ENCODE measurements at places on chromosomes 12 and 14.

- DNase-seq: peak; percentile 65
Observed at GRCh38 chr14:102928412-102929240, 6.2 kb downstream of the AMN start.

GRCh38 chr12:51529651-51529970 lies 61.4 kb upstream of the SCN8A start:
- no peak for DNase-seq

- no peak for DNase-seq
Observed at GRCh38 chr12:46830731-46831334, 5.0 kb upstream of the SLC38A4 start.

DNA sequence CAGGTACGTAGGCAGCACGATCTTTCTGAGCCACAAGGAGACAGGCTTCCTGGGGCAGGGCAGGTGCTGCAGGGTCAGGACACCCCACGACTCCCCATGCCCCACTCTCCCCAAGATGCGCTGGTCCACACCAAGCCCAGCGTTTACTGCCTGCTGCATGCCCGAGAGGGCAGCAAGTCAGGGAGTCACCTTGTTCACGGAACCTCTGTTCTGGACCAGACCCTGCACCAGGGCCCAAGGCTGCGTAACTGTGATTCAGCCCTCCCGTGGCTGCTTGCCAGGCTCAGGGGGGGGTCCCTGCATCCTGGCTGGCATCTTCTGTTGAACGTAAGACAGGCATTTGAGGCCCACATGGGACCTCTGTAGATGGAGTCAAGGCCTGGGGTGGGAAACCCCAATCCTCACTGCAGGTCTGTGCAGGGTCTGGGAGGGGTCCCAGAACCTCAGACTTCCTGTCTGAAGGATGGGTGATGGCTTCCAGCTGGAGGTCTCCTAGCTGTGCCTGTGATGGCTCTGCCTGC lies 228.6 kb upstream of the RTL1 start:
- DNase-seq: no peak

DNA sequence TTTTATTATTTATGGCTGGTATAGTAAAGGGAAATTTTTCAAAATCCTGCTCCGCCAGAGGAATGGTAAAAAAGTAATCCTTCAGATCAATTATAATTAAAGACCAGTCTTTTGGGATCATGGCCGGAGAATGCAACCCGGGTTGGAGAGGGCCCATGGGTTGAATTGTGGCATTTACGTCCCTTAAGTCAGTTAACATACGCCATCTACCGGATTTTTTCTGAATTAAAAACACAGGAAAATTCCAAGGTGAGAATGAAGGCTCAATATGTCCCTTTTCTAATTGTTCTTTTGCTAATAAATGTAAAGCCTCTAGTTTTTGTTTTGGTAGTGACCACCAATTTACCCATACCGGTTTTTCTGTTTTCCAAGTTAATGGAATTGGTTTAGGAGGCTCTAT lies 602.8 kb downstream of the ALG10 start:
- DNase-seq: peak; percentile 2

DNA sequence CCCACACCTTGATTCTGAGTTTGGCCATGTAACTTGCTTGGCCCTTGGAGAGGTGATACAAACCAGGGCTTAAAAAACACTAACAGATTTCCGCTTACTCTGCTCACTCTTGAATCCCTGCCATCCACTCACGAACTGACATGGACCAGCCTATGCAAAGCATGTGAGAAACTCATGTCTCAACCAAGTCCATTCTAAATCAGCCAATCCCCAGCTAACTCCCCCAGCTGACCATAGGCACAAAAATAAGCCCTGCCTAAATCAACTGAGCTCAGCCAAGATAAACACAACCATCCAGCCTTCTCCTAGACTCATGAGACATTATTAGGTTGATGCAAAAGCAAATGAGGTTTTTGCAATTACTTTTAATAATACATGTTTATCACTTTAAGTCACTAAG lies 353.9 kb upstream of the TBX3 start:
- DNase-seq: no peak

GRCh38 chr12:115354007-115354890 lies 670.3 kb upstream of the TBX3 start:
- DNase-seq: no peak

GRCh38 chr12:132144810-132145168 lies 532 bp downstream of the NOC4L start:
- DNase-seq: no peak

DNA sequence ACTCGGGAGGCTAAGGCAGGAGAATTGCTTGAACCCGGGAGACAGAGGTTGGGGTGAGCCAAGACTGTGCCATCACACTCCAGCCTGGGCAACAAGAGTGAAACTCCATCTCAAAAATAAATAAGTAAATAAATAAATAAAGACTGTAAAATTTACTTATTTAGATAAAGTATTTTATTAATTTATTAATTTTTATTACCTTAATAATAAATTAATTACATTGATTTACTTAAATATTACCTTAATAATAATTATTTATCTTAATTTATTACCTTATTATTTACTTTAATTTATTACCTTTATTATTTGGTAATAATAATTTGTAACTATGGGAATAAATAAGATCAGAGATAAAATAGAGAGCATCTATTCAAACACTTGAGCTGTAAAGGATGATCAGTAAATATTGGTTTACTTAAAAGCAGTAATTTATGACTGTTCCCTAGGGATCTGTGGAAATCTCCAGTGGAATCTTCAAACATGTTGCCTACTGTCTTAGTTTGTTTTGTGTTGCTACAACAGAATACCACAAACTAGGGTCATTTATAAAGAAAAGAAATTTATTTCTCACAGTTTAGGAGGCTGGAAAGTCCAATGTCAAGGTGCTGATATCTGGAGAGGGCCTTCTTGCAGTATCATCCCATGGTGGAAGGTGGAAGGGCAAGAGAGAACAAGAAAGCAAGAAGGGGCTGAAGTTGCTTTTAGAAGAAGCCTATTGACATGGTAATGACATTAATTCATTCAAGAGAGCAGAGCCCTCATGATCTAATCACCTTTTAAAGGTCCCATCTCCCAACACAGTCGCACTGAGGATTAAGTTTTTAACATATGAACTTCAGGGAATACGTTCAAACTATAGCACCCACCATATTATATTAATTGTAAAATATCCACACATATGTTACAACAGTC lies 37.1 kb downstream of the SOCS2 start:
- DNase-seq: no peak

- DNase-seq: no peak
Observed at GRCh38 chr12:3572560-3572959, 81.6 kb downstream of the PRMT8 start.

GRCh38 chr14:99544991-99545390 lies 59.0 kb downstream of the CCDC85C start:
- no peak for DNase-seq

DNA sequence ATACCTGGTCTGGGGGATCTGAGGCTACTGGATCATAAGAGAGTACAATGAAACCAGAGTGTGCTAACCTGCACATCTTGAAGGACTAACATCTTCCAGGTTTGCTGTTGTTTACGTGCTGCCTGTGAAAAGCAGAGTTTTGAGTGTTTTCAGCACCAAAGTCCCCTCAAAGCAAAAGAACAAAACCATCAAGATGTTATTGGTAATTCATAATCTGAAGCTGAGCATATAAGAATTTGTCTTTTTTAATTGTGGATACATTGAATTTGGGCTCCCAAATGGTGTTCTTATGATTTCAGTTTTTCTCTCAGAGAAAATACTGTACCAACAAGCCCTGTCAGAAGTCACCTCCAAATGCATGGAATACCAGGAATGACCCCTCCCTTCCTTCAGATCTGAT lies 110.2 kb downstream of the BTG1 start:
- DNase-seq: no peak

DNA sequence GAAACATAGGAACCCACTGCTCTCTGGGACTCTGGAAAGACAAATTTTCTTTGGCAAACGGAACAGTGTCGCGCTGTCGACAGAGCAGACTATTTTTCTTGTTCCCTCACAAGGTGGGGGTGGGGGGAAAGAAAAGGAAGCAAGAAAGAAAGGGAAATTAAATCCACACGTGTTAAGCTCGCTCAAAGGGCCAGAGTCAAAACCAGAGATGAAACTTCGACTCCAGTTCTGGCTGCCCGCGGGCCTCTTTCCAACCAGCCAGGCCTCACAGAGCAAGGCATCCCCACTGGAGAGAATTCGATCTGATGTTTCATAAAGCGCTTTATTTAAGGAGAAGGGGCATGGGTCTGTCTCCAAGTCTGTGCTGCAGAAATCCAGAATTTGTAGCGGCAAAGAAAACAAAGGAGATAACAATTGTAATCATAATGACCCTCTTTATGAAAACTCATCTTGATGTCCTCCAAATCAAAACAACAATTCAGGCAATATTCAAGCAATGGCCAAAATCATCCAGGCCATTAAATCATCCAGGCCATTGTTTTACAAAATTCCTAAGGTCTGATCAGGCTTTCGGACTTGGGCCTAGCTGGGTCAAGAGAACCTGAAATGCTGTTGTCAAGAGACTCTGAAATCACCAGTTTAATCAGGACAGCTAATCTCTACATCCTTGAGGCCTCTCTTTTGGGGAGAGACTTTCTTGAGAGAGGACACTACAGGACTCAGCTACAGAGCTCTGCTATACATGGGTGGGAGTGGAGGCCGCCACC lies 5.3 kb upstream of the TBX5 start:
- no peak for DNase-seq
